Osteoblast (primary cell): ENCODE measurements at places on chromosomes 7 and 10. TPM values are rescaled to one million over a fixed set of nuclear protein-coding genes. Genes with fewer than 3 reads are reported as not detected.

DNA sequence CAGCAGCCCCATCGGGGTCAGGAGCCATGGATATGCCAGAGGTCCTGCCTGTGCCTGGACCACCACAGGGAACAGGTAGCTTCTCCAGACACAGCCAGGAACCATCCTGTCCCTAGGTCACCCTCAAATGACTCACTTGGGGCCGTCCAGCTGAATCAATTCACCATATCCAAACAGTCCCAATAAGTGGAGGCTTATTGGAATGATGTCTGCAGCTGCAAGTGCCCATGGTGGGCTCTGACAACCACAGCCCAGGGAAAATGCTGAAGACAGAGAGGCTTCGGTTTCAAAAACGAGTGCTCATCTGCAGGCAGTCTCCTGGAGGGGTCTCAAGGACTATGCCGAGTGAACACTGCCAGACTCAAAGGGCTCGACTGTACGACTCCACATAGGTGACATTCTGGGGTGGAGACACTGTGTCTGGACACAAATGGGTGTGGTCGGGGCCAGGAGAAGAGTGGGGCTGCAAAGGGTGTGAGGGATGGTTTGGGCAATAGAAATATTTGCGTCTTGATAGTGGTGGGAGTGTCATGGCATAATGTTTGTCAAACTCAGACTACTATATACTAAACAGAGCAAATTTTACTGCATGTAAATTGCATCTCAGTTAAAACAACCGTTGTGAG is 204.8 kb downstream of the TNS3 start:
- H3K36me3 ChIP-seq: peaks cover 7% of the 10 kb centered on the region
- DNase-seq: no peak
- no peak overlapping the region for H3K27ac ChIP-seq
- H3K4me1 ChIP-seq: peaks cover 38% of the 10 kb centered on the region
- no peaks in the 10 kb centered on the region for H3K27me3 ChIP-seq
- no peak overlapping the region for H3K4me3 ChIP-seq

DNA sequence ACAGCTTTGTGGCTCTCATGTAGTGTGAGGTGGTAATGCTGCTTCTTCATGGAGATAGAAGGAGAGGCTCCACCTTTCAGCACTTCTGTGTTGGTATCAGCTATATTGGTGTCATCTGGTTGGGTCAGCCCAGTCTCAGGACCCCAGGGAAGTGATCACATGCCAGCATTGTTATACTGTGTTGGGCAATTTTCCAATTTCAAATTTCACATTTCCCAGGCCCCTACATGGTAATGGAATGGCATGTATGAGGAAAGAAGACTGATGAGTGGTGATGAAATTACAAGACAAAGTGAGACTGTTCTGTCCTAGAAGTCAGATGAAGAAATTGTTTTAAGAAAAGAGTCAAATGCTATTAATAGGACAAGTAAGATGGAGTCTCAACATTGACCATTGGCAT is 3.7 kb upstream of the AKR1C3 start:
- no peaks in the 10 kb centered on the region for H3K36me3 ChIP-seq
- no peaks in the 10 kb centered on the region for H3K27me3 ChIP-seq
- no peak overlapping the region for H3K4me3 ChIP-seq
- DNase-seq: no peak
- peaks cover 5% of the 10 kb centered on the region for H3K4me1 ChIP-seq

KCND2 gene
- total RNA-seq: 6.5 and 9.4 TPM in 2 replicates

- H3K4me1 ChIP-seq: no peaks in the 10 kb centered on the region
- H3K27ac ChIP-seq: no peak overlapping the region
- H3K27me3 ChIP-seq: peaks cover 3% of the 10 kb centered on the region
- no peak overlapping the region for H3K4me3 ChIP-seq
- DNase-seq: no peak
Observed at GRCh38 chr7:113698556-113699220, 220.1 kb downstream of the PPP1R3A start.

GRCh38 chr7:2824026-2824677 is 20.0 kb downstream of the GNA12 start:
- peak overlapping the region; percentile 19 for H3K27ac ChIP-seq
- H3K27me3 ChIP-seq: no peaks in the 10 kb centered on the region
- peaks cover 4% of the 10 kb centered on the region for H3K36me3 ChIP-seq

CALHM1 gene
- total RNA-seq: not detected in 2 replicates

DNA sequence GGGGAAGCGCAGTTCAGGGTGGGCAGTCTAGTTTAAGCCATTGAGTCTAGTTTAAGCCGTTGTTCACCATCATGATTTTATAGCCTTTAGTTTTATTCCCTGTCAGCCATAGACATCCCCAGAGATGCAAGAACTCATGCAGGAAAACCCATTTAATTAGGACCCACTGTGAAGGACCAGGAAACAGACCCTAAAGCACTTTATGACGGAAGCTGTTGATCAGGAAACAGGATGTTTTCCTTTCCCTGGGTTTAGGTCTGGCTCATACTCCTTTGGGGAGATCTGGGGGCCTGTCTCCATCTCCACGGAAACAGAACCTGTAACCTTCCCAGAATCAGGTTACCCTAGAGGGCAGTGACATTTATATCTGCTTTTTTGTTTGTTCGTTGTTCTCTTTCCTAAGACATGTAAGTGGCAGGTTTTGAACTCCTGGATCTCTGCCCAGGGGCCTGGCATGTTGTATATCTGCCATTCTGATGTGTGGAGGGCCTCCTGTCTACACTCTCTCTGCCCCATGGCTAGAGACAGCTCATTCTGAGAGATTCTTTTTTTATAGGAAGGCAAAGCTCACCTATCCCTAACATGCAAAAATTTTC is 657.2 kb upstream of the GALNT17 start:
- H3K27ac ChIP-seq: no peak overlapping the region
- H3K27me3 ChIP-seq: no peaks in the 10 kb centered on the region

CALY gene
- not detected in 2 replicates for total RNA-seq

DNA sequence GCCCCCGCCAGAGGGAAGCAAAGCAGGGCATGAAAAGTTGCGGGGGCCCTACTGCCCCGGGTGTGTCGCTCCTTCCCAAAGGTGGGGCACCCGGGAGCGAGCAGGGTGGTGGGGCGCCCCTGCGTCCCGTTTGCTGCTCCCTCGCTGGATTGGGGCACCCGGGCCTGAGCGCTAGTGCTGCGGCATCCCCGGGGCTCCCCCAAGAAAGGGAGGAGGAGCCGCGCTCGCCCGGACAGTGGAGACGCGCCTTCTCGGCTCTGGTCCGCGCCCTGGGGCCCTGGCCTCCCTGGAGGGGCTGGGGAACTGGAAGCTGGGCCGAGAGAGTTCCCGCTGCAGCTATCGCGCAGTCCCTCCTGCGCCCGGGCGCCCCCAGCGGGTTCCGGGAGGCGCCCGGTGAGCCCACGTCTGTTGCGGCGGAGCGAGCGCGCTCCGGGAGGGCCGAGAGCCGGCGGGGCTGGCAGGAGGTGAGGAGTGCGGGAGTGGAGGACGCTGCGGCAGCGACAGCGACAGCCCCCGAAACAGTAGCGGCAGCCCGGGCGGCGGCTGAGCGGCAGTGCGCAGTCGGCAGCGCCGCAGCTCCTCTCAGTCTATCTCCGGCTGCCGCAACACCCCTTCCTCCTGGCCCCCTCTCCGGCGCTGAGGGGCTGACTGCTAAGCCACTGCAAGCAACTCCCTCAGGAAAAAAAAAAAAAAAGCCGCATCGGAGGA is 504 bp upstream of the BMPER start:
- peak overlapping the region; percentile 79 for H3K27ac ChIP-seq
- peak; percentile 87 for DNase-seq
- H3K4me1 ChIP-seq: peaks cover 42% of the 10 kb centered on the region
- no peaks in the 10 kb centered on the region for H3K27me3 ChIP-seq
- H3K36me3 ChIP-seq: no peaks in the 10 kb centered on the region
- H3K4me3 ChIP-seq: peak overlapping the region; percentile 82

CNTNAP2 gene
- total RNA-seq: 7.6 and 10.6 TPM in 2 replicates

- DNase-seq: no peak
- peaks cover 3% of the 10 kb centered on the region for H3K4me1 ChIP-seq
- no peak overlapping the region for H3K4me3 ChIP-seq
- H3K27ac ChIP-seq: no peak overlapping the region
- no peaks in the 10 kb centered on the region for H3K36me3 ChIP-seq
Observed at GRCh38 chr7:130627775-130628174, 40.8 kb downstream of the COPG2 start.

DNA sequence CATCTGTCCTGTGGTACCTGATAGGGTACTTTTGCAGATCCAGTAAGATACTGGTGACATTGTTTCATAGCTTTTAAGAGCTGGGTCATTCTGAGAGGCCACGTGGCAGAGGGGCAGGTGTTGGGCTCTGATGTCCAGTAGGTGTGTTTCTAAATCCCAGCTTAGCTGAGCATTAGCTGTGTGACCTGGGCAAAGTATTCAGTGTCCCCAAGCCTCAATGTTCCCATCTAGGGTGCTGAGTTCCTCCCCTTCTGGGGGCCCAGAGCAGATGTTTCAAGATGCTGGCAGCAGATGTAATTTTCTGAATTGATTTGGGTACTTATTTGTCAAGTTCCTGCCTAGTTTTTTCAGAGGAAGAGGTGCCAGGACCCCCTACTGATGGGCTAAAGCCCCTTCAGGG is 52.9 kb downstream of the NEURL1 start:
- H3K27ac ChIP-seq: no peak overlapping the region
- DNase-seq: no peak
- no peaks in the 10 kb centered on the region for H3K36me3 ChIP-seq
- peaks cover 6% of the 10 kb centered on the region for H3K4me1 ChIP-seq

- H3K36me3 ChIP-seq: no peaks in the 10 kb centered on the region
- no peak overlapping the region for H3K4me3 ChIP-seq
- no peaks in the 10 kb centered on the region for H3K4me1 ChIP-seq
- peaks cover 20% of the 10 kb centered on the region for H3K27me3 ChIP-seq
- H3K27ac ChIP-seq: no peak overlapping the region
Observed at GRCh38 chr7:371779-372545, 82.0 kb downstream of the FOXL3 start.

DNA sequence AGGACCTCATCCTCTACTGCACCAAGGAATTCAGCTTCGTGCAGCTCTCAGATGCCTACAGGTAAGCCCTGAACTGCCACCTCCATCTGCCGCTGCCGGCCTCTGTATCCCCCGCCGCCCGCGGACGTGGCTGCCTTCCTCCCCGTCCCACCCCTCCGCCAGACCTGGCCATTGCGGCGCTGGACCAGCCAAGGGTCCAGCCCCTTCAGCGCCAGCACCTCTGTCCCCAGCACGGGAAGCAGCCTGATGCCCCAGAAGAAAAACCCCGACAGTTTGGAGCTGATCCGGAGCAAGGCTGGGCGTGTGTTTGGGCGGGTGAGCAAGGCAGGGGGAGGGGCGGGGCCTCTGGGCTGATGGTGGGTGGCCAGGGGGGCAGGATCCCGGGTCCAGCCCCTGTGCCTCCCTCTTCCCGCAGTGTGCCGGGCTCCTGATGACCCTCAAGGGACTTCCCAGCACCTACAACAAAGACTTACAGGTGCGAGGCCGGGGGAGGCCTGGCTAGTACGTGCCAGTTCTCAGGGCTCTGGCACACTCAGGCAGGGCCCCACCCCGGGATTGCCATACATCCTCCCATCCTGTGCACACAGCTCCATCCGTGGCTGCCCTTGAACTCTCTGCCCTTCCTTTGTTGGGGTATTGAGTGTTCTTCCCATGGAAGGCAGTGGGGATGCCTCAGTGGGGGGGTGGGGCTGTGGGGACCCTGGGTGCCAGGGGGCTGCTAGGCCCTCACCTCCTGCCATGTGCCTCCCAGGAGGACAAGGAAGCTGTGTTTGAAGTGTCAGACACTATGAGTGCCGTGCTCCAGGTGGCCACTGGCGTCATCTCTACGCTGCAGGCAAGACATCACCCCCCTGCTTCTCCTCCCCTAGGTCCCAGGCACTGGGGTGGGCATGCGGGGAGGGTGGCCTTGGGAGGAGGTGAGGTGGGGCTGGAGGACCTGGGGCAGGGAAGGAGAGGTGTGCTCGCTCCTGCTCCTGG is 13.5 kb downstream of the ASL start:
- no peaks in the 10 kb centered on the region for H3K27me3 ChIP-seq
- DNase-seq: peak; percentile 48
- H3K4me1 ChIP-seq: no peaks in the 10 kb centered on the region
- H3K36me3 ChIP-seq: peaks cover 8% of the 10 kb centered on the region
- no peak overlapping the region for H3K27ac ChIP-seq

- no peak overlapping the region for H3K4me3 ChIP-seq
- no peak for DNase-seq
- no peaks in the 10 kb centered on the region for H3K4me1 ChIP-seq
Observed at GRCh38 chr7:144869082-144869481, 33.2 kb upstream of the TPK1 start.

DNA sequence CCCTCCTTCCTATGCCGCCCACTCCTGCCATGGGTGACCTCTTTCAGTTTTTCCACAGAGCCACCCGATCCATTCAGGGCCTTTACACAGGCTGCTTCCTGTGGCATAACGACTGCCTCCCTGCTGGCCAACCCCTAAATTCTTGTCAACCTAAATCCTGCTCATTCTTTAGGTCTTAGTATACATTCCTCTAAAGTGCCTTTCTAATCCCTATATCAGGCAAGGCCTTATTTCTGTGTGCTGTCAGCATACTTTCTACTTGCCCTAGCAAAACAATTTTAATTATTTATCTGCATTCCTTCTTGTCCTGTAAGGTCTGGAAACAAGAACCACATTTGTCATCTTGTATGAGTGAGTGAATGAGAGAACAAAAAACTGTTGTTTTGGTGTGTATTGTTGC is 132.4 kb downstream of the DNAH11 start:
- no peak overlapping the region for H3K4me3 ChIP-seq
- no peak overlapping the region for H3K27ac ChIP-seq
- DNase-seq: no peak
- H3K27me3 ChIP-seq: no peaks in the 10 kb centered on the region

- no peak for DNase-seq
- no peaks in the 10 kb centered on the region for H3K27me3 ChIP-seq
- no peak overlapping the region for H3K27ac ChIP-seq
- H3K36me3 ChIP-seq: peaks cover 3% of the 10 kb centered on the region
- H3K4me3 ChIP-seq: no peak overlapping the region
Observed at GRCh38 chr10:132544744-132545658, 7.4 kb downstream of the INPP5A start.

DNA sequence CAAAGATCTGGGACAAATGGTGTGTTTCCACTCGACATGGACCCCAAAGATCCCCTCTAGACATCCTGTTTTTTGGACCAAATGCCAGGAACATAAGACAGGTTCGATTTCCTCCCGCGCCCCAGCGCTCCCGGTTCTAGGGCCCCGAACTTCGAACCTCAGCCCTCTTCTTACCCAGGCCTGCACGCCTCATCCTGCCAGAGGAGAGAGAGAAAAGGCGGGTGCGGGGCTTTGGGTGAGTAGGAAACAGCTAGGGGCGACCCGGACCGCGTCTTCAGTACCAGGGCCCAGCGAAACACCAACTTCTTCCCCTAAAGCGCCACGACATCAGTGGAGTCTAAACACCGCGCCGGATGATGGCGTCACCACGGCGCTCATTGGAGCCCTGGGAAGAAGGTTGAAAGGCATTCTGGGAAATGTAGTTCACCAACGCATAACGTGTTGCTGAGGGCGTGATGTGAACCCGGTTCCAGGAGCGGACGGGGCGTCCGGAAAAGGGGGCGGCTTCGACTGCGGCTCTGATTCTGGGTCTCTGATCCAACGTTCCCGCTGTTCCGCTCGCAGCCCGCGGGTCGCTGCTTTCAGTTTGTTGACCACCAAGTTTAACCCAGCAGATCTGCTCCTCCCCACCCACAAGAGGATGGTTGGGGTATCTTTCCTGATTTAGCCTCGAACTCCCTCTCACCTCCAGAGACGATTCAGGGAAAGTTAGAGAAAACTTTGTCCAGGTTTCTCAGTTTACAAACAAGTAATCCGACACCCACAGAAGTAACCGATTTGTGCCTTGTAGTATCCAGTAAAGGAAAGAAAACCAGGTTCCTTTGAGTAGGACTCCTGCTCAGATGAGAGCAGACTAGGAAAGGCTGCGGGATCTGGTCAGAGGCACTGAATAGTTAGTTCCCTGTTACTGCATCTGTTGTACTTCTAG is at the start of gene BET1:
BET1 (minus strand) TSS at position 332 of the 928 bp plus-strand sequence; CDS start at position 193, 139 bp downstream.
- peaks cover under 1% of the 10 kb centered on the region for H3K36me3 ChIP-seq
- no peaks in the 10 kb centered on the region for H3K27me3 ChIP-seq
- H3K4me3 ChIP-seq: peak within 1 kb of the TSS; percentile 97
- peak within 1 kb of the TSS; percentile 99 for H3K27ac ChIP-seq
- H3K4me1 ChIP-seq: peaks cover 23% of the 10 kb centered on the region
